ENCODE measurements at places on chromosomes 2 and 18.

- no peak for DNase-seq
Observed at GRCh38 chr18:809985-810642, 1.9 kb downstream of the YES1 start.

DNA sequence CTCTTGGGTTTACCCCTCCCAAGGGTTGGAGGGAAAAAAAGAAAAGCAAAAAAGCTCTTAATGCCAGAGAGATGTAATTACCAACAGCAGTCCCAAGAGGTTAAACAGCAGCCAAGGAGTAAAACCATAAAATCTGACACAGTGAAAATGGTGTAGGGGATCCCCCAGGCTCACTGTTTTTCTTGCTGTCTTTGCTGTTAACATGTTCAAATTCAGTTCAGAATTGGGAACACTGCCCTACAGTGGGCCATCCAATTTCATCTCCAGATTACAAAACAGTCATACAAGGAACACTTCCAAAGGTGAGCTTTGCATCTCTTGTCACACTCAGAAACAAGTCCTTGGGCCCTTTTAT, 54.5 kb downstream of the PLEKHM3 start:
- DNase-seq, result no peak

DNA sequence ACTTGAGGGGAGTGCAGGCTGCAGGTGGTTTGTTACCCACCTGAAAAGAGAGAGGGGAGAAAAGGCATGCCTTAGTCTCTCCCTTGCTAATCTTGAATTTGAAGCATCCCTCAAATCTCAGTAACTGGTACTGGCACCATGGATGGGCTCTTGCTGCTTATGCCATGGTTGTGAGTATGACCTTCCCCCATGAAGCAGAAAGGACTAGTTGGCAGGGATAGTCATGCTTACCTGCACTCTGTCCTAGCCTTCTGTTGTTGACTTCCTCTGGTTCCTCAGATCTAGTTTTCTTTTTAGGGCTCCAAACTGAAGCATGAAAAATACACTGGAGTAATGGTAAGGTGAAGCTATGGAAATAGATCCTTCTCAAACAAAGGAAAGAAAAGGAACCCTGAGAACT, 191.2 kb downstream of the SPAG16 start:
- no peak for DNase-seq

DNA sequence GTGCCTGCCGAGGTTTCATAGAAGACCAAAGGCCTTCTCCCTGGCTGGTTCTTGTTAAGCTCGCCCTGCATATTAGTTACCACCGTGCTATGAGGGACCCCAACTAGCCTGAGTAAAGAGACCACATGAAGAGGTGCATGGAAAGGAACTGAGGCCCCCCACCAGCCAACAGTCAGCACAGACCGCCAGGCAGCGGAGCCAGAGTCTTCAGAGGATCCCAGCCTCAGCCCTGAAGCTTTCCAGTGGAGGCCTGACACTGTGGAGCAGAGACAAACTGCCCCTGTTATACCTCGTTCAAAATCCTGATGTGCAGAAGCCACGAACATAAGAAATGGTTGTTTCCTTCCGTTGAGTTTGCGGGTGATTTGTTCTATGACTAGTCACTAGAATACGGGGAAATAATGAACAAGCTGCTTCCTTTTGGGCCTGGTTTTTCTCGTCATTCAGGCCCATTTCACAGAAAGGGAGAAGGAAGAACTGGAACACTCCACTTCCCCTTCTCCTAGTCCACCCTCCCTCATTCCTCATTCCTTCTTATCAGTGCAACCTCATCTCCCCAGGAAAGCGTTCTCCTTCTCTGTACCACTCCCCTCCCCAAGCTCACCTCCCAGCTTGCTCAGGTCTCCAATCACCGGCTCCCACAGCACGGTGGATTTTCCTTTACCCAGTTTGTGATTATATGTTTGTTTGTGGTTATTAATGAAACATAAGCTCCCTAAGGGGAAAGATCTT, 3.0 kb upstream of the GLI2 start:
- no peak for DNase-seq

- no peak for DNase-seq
Observed at GRCh38 chr2:158686210-158686691, 108.9 kb upstream of the DAPL1 start.

DNA sequence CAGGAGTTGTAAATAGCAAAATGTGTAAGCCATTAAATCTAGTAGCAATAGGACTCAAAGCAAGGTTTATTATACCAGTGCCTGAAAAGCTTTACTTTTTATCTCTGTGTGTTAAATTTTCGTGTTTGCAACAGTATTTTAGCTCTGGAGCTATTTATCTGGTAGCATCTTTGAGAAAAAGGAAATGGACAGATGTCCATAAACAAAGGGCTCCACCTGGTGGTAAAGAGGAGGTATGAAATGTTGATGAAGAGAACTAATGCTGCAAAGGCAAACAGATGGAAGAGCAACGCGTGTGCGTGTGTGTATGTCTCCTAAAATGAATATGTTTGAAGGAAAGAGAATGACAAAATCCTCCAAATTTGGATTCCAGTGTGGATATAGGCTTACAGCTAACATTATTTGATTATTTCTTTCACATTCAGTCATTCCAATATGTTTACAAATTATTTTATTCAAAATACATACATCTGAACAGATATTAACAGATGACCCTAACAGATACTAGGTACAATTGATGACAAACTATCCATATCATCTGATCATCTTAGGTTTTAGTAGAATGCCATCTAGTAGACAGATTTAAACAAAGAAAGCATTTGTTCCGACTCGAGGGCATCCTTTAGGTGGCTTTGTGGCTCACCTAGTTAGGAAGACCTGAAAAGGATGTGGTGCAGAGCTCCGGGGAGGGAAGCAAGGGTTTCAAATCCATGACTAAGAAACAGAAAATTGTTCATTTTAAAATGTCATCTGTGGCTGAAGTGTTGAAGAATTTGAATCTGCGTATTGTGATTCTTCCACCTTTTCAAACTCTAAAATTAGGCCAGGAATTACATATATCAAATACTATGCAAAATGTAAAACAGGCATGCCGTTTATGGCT, 383.3 kb downstream of the MTX2 start:
- DNase-seq, result no peak

DNA sequence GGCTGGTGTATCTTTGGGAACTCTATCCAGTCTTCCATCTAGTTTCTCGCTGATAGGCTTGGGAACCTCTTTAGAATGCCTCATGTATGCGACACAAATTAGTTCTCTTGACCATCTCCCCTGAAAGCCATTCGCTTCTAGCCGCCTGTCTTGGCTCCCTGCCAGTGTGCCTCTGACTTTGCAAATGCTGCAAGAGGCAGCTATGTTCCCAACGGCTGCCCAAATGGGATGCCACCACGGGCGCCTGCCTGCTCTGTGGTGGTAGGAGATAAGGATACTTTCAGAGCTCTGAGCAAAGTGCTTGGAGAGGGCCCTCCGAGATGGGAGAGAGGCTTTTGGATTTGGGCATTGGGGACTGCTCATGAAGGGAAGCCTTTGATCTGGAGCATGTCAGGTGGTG, 77.7 kb upstream of the IGFBP5 start:
- DNase-seq, result no peak

- no peak for DNase-seq
Observed at GRCh38 chr2:68250652-68251186, 1.6 kb downstream of the PPP3R1 start.

DNA sequence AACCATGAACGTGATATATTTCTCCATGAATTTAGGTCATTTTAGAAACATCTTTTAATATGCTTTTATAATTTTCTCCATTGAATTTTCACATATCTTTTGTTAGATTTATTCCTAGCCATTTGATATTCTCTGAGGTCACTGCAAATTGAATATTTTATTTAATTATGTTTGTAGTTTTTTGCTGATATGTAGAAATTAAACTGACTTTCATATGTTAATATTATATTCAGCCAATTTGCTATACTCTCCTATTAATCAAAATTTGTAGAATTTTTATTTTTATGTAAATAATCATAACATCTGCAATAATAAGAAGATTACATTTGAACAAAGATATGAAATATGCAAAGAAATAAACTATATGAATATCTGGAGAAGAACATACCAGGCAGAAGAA, 46.9 kb downstream of the RMDN2 start:
- DNase-seq, result no peak

- DNase-seq, result no peak
Observed at GRCh38 chr2:51995293-51995692, 963.4 kb upstream of the NRXN1 start.

GRCh38 chr2:5548991-5549715, 143.0 kb upstream of the SOX11 start:
- no peak for DNase-seq

DNA sequence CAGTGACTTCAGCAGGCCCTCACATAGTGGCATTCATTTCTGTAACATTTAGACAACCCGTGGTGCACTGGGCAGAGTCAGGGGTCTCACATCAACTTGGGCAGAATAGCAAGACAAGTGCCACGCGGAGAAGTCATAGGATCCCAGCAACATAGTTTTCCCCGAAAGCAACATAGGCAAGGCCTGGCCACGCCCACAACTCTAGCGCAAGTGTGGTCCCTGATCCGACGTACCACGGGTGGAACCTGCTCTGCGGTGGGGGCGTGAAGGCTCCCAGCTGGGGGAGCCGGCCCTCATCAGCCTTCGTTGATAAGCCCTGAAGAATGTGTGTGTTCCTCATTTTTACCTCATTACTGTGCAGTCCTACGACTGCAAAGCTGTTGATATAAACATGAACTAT, 261.2 kb downstream of the EIPR1 start:
- no peak for DNase-seq

GRCh38 chr2:111071600-111072171, 49.0 kb upstream of the BCL2L11 start:
- no peak for DNase-seq

- DNase-seq, result no peak
Observed at GRCh38 chr18:13725566-13726231, 659 bp downstream of the FAM210A start.

- no peak for DNase-seq
Observed at GRCh38 chr2:222903234-222904220, 42.7 kb downstream of the ACSL3 start.

GRCh38 chr2:72793798-72794440, 31.9 kb downstream of the EXOC6B start:
- no peak for DNase-seq

DNA sequence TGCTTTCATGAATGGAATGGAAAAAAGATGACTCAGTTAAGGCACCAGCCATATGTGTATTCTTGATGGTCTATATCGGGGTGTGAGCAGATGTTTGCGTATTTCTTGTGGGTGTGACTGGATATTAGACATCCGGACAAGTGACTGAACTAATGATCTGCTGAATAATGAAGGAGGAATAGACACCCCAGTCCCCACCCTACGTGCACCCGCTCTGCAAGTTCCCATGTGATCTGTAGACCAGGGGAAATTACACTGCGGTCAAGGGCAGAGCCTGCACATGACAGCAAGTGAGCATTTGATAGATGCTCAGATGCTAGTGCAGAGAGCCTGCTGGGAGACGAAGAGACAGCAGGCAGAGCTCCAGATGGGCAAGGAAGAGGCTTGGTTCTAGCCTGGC, 12.4 kb upstream of the PRLH start:
- no peak for DNase-seq

DNA sequence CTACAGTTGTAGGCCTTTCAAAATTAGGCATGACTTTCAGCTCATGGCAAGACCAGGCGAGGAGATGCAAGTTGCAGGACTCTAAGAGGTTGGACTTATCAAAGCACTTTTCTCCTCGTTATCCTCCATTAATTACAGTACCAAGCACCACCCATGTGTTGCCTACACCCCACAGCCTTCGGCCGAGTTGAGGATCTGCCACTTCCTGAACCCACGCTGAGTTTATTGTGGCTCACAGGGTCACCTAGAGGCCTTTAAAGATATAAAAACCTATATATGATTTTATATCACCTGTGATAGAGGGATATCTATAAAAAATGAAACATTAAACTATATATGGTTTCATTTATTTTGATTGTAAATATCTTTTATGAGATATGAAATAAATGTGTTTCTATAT, 2.6 kb downstream of the UGT1A10 start:
- no peak for DNase-seq

DNA sequence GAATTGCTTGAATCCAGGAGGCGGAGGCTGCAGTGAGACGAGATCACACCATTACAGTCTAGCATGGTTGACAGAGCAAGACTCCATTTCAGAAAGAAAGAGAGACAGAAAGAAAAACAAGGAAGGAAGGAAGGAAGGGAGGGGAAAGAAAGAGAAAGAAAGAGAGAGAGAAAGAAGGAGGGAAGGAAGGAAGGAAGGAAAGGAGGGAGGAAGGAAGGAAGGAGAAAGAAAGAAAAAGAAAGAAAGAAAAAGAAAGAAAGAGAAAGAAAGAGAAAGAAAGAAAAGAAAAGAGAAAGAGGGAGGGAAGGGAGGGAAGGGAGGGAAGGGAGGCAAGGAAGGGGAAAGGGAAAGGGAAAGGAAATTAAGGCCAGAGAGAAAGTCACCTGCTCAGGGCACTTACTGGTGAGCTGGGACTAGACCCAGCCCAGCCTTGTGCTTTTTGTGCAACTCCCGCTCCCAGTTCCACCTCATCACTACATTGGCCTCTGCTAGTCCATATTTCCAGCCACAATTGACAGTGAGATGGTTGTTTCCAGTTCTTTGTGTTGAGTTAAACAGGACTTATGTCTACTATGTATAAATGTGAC, 35.7 kb downstream of the MOGAT1 start:
- no peak for DNase-seq
